Dermis microvascular lymphatic vessel endothelial cell (primary cell): ENCODE measurements at places on chromosomes 16 and 17. TPM values are rescaled to one million over a fixed set of nuclear protein-coding genes. Genes with fewer than 3 reads are reported as not detected.

GRCh38 chr16:77295896-77296295 lies 96.7 kb downstream of the SYCE1L start:
- DNase-seq: no peak

GRCh38 chr17:68459037-68459639 lies 1.8 kb upstream of the WIPI1 start:
- DNase-seq: no peak

CCL3 gene
- not detected in 2 replicates for total RNA-seq

- DNase-seq: peak; percentile 74
Observed at GRCh38 chr17:44345454-44346026, 438 bp downstream of the GRN start.

CES5A gene
- not detected in 2 replicates for total RNA-seq

NCOR1 gene
- 67.4 and 85.3 TPM in 2 replicates for total RNA-seq

TEKT1 gene
- total RNA-seq: not detected in 2 replicates

CSH1 gene
- not detected in 2 replicates for total RNA-seq

DNA sequence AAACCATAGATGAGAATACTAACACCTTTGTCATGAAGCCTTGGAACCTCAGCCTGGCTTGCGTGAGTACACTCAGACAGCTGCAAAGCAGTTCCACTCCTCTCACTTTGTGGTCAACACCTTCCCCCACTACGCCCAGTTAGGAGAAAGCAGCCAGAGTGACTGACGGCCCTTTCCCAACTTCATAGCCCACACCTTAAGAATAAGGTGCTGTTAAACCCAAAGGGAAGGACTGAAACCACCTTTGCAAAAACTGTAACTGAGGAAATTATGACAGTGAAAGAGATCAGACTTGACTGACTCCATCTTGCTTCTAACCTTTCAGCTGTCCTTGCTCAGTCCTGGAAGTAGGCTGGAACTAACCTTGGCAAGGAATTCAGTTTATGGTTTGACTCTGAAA lies 13.7 kb downstream of the N4BP1 start:
- no peak for DNase-seq

DNA sequence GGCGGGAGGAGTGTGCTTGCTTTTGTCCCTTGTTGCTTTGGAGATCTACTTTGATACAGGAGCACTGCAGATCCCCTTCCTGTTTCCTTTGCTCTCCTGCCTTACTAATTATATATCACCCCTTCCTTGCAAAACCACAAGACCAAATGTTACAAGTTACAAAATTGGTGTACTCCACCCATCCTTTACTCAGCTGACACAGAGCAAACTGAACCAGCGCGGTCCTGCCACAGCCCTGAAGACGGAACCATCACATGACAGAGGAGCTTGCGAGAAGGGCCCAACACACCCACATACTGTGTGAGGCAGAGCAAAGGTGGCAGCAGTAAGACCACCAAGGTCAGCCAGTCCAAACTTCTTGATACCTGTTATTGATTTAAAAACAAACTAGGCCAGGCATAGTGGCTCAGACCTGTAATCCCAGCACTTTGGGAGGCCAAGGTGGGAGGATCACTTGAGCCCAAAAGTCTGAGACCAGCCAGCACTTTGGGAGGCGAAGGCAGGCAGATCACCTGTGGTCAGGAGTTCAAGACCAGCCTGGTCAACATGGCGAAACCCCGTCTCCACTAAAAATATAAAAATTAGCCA lies 33.2 kb downstream of the CYTH1 start:
- DNase-seq: peak; percentile 45

GRCh38 chr17:48954300-48954755 lies 9.7 kb upstream of the SNF8 start:
- peak; percentile 16 for DNase-seq

DNA sequence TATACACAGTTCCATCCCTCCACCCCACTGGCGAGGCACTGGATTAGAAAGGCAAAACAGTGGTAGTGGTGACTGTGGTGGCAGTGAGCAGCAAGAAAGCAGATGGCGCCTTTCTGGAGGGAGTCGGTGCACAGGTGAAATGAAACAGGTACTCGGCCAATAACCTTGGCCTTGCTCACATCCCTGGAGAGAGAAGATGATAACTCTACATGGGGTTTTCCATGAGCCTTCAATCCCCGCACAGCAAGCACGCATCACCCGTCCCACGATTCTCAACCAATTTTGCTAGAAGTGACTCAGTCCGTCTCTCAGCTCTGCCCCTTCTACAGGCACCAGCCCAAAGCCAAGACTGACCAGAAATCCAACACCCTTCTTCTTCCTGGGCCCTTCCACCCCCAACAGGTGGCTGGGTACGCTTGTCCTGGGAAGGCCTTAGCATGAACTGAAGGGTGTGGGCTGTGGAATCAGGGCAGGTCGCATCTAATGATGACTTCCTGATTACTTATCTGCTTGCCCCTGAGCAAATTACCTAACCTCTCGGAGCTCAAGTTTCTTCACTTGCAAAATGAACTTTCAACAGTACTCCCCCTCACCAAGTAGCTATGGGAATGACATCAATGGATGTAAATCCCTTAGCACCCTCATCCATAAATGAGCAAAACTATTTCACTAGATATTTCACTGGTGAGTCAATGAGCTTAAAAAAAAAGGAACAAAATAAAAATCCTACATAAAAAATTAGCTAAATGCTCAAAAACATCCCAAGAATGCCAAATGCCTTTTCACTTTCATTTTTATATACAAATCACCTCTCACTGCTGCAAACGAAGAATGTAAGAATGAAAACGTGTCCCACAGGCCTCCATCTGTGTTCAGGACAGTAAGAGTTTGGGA lies 18.0 kb downstream of the XPO6 start:
- DNase-seq: peak; percentile 55

GRCh38 chr17:67431249-67432015 lies 54.4 kb downstream of the PITPNC1 start:
- DNase-seq: peak; percentile 65

DNA sequence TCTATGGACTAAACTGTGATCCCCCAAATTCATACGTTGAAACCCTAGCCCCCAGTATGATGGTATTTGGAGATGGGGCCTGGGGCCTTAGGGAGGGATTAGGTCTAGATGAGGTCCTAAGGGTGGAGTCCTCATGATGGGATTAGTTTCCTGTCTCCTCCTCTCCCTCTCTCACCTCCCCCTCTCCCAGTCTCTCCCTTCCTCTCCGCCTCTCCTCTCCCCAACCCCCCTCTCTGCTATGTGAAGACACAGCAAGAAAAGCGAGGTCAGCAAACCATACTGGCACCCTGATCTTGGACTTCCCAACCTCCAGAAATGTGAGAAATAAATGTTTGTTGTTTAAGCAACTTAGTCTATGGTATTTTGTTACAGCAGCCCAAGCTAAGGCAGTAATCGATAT lies 15.4 kb downstream of the ZNF18 start:
- no peak for DNase-seq

TPSAB1 gene
- total RNA-seq: not detected in 2 replicates

MOSMO gene
- total RNA-seq: 9.8 and 11.8 TPM in 2 replicates

DNA sequence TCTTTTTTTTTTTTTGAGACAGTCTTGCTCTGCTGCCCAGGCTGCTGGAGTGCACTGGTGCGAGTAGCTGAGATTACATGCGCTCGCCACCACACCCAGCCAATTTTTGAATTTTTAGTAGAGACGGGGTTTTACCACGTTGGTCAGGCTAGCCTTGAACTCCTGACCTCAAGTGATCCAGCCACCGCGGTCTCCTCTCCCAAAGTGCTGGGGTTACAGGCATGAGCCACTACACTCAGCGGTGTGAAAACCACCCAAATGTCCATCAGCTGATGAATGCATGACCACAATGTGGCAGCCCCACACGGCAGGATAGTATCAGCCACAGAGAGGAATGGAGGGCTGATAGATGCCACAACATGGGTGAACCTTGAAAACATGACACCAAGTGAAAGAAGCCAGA lies 2.1 kb downstream of the P2RX5 start:
- no peak for DNase-seq

KRT15 gene
- 0.13 and 1.2 TPM in 2 replicates for total RNA-seq

TBC1D3H gene
- not detected in 2 replicates for total RNA-seq
